Thoracic aorta (tissue), 2 donors: ENCODE measurements at places on chromosomes 2 and 18. TPM values are rescaled to one million over a fixed set of nuclear protein-coding genes. Genes with fewer than 3 reads are reported as not detected.
A peak's percentile ranks its signal among the peaks of the same experiment; 100 is the strongest.

DNA sequence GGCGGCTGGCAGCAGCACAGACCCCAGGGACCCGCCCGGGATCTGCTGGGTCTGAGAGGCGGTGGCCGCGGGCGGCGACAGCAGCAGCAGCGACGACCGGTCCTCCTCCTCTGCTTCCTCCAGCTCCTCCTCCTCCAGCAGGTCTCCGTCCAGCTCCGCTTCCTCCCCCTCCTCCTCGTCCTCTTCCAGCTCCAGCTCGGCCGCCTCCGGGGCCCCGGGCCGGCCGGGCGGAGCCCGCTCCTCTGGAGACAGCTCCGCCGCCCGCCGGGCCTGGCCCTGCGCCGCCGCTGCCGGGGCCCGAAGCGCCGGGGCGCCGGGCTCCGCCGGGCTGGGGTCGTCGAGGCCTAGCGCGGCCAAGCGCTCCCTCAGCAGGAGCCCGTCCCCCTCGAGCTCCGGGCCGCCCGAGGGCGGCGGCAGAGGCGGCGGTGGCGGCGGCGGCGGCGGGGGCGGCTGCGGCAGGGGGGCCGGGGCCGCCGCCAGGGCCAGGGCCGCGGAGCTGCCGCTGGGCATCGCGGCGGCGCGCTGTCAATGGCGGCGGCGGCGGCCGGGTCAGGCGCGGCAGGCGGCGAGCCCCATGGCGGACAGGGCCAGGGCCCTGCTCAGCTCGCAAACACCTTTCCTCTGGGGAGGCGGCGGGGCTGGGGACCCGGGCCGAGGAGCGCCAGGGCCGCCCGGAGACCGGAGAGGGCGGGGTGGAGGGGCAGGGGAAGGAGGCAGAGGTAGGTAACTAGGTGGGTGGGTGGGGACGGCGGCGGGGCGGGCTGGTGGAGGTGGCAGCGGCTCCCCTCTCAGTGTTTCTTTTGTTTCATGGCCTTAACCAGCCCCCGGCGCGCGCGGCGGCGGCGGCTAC, 445 bp downstream of the MEX3C start:
- DNase-seq = no peak

GRCh38 chr2:9897331-9897737, 54.1 kb downstream of the TAF1B start:
- DNase-seq = peak; percentile 52

- no peak for DNase-seq
Observed at GRCh38 chr18:23154030-23154429, 18.7 kb downstream of the CABLES1 start.

GRCh38 chr2:10179422-10179821, 56.9 kb downstream of the RRM2 start:
- DNase-seq = no peak

- no peak for DNase-seq
Observed at GRCh38 chr18:1796636-1797035, 774.7 kb downstream of the METTL4 start.

GRCh38 chr2:108701806-108702205, 17.5 kb upstream of the RANBP2 start:
- DNase-seq = no peak

DNA sequence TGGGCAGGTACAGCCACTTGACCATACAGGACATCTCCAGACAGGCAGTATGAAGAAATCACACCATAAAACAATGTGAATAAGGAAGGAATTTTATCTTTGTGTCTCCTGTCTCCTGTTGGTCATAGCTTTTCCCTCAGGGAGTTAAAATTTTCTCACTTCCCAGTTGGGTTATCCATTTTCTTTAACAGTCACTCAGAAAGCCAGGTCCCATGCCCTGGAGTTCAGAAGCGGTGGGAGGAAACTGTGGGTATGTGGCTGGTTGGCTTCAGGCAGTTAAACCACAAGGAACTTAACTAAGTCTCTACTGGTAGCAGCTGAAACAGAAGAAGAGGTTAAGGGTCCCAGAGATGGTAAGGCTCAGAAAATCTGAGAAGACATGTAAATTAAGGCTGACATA, 6.5 kb upstream of the SMAD2 start:
- DNase-seq = no peak

- no peak for DNase-seq
Observed at GRCh38 chr2:55421326-55421725, 1.7 kb upstream of the CCDC88A start.

DNA sequence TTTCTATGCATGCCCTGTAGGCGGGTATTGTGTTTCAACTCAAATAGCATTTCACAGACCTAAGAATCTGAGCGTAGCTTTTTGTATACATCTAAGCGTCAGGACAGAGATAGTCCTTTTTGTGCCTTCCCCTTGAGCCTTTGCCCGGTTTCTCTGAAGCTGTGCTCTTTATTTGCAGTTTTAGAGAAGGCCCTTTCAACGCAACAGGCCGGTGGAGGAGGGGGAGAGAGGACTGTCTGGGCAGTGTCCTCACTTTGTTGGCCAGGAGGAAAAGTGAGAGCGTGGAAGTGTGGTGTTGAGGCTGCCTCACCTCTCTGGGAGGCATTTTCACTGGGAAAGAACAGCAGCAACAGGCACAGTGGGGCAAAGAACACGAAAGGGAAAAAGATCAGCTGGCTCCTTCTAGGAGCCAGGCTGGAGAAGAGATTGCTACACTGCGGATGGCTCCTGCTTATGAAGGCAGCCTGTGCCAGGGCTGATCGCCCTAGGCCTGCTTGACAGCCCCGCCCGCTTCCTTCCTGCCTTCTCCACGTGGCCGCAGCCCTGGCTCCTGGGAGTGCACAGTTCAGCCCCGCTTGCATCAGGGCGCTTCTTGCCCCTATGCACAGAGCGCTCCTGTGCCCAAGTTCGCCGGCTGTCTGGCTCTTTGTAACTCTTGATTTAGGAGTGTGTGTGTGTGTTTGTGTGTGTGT, 195.6 kb upstream of the POU3F3 start:
- no peak for DNase-seq

DNA sequence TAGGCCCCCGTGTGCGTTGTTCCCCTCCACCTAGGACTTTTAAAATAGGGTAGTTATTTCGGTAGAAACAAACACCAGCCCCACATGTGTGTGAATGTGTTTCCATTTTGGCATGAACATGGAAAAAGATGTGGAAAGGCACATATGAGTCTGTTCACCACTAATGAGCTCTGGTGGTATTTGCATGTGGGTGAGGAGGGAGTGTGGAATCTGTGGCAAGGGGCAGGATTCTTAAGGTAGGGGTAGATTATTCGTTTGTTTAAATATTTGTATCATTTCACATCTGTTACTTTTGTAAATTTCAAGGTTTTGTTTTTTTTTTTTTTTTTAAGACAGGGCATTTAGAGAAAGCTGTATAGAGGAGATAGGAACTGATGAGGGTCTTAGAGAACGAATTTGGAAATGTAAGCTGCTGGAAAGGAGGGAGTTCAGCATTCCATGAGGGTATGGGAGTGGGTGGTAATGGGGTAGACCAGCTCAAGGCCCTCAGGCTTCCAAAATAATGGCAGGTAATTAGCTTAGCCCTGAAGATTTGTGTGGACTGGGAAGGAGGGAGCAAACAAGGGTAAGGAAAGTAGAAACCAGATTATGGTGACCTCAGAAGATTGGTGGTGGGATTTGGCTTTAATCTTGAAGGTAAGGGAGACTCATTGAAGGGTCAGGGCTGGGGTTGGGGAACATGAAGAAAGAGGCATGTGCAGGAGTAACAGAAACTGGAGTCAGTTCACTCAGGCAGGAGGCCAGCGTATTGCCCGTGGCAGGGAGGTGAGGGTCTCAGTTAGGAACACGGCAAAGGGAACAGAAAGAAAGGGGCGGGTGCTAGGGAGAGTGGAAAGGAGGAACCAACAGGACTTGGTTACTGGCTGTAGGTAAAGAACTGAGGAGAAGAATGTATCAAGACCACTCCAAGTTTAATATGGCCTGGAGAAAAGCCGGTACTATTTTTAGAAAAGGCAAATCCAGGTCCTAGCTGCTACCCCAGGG, 123.6 kb downstream of the PLB1 start:
- DNase-seq = no peak

- DNase-seq = no peak
Observed at GRCh38 chr2:218075975-218076811, 7.1 kb downstream of the RUFY4 start.

- no peak for DNase-seq
Observed at GRCh38 chr2:14717131-14717530, 84.6 kb downstream of the LRATD1 start.

GRCh38 chr2:120780402-120780801, 44.7 kb downstream of the GLI2 start:
- no peak for DNase-seq

DNA sequence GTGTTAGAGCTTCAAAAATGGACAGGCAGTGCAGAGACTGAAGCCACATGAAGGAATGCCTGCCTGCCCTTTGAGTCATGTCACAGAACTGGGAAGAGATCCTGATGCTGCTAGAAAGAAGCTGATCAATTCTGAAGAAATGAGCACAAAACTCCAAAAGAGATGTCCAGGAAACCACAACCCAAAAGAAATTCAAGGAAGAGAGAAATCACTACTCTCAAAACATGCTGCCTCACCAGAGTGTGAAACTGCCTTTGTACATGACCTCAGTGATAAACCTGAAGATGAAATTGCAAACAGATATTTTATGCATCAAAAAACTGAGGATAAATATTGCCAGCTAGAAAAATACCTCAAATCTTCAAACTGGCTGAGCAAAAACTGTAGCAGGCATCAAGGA, 20.5 kb downstream of the USP40 start:
- DNase-seq = no peak

GRCh38 chr2:173448938-173449471, 94.3 kb downstream of the CDCA7 start:
- DNase-seq = no peak

- no peak for DNase-seq
Observed at GRCh38 chr18:62438018-62438329, 84.9 kb upstream of the ZCCHC2 start.

DNA sequence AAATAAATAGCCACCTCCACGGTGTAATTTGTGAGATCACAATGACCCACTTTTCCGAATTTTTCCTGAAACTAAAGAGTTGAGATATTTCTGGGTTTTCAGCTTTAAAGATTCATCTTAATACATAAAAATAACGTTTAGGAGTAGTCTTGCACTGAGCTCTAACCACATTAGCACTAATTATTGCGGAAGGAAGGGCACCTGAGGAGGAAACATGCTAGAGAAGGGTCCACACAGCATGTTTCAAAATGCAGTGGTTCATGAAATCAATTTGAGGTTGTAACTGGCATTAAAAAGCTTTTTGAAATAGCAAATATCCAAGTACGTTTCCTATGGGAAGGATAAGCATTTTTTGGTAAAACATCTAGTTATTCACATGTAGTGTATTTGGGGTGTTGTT, 8.4 kb downstream of the INPP4A start:
- no peak for DNase-seq

DNA sequence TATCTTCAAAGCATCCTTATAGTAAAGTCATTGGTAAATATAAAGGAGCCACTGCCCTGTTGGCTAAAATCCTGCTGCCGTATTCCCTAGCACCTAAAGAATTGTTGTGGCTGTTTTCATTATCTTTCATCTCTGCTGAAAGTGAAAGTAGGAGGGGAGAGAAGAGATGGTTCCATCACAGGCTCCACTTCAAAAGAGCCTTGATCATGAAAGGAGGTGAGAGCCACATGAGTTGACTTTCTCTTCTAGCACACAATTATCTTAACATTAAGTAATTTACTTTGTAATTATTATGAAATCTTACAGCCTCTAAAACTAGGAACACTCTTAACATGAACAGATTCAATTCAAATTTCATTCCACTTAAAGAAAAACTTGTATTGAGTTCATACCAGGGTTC, 1050.9 kb upstream of the LRRTM1 start:
- no peak for DNase-seq

Gene SLC9A4
- not detected for total RNA-seq

Gene FOXI3
- not detected for total RNA-seq

Gene MTCL1
- total RNA-seq = 9.9 TPM

Gene DARS1
- 67.9 TPM for total RNA-seq

Gene SRD5A2
- not detected for total RNA-seq

Gene KIAA1328
- 14.4 TPM for total RNA-seq

Gene C2orf78
- not detected for total RNA-seq

Gene CABLES1
- total RNA-seq = 25.7 TPM

Gene UGT1A7
- total RNA-seq = 0.35 TPM

Gene GPC1
- total RNA-seq = 162 TPM

Gene AKAIN1
- total RNA-seq = not detected

Gene ACOXL
- total RNA-seq = not detected

Gene COL6A3
- total RNA-seq = 118 TPM
